Activated CD8-positive, alpha-beta T cell treated with anti-CD3 and anti-CD28 coated beads for 36 hours (primary cell): ENCODE measurements at places on chromosomes 11 and 22. TPM values are rescaled to one million over a fixed set of nuclear protein-coding genes. Genes with fewer than 3 reads are reported as not detected.
A peak's percentile ranks its signal among the peaks of the same experiment; 100 is the strongest.

DNA sequence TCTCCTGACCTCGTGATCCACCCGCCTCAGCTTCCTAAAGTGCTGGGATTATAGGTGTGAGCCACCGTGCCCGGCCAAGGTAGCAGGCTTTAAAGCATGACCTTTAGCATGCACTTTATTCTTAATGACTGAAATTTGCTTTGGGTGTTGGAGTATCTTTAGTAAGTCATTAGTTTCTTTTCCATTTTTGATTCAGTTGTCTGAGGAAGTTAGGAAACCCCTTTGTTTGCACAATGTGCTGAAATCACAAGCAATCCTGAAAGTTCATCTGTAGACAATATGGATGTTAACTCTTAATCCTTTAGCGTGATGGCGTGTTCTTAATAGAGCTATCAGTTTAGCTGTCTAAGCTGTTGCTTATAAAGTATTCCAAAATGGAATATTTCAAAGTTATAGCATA lies 16.8 kb downstream of the SDHD start:
- DNase-seq, result no peak

DNA sequence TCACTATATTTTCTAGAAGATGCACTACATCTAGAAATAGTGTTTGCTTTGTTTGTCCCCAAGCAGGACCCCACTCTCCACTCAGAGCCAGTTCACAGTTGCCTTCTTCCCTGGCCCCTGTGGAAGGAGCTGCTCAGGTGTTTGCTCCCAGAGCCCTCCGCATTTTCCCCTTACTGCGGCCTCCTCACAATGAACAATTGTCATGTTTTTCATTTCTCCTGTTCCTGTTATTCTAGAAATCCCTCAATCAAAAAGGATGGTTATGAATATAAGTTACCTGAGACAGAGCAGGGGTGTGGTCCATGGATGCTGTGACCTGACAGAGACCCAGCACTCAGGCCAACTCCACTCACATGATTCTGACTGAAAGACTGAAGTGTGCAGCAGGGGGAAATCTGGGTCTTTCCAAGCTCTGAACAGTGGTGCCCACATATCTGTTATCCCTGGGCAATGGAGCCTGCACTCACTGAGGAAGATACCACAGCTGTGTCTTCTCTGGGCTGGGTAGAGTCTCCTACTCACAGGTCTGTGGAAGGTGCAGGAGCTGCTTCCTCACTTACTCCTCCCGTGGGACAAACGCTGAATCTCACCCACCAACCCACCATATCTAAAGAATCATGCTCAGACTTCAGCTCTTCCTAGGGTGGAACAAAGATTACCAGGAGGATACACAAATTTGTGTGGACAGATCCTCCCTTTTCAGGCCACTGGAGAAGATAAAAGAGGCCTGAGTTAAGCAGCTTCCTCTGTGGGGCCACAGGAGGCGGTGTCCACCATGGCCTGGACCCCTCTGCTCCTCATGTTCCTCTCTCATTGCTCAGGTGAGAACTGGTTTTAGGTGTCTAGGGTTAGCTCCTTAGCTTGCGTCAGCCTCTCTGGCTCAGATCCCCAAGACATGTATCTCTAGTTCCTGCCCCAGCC lies 87.1 kb upstream of the TOP3B start:
- no peak for DNase-seq

GRCh38 chr11:45089251-45089650 lies 57.2 kb upstream of the PRDM11 start:
- no peak for DNase-seq

DNA sequence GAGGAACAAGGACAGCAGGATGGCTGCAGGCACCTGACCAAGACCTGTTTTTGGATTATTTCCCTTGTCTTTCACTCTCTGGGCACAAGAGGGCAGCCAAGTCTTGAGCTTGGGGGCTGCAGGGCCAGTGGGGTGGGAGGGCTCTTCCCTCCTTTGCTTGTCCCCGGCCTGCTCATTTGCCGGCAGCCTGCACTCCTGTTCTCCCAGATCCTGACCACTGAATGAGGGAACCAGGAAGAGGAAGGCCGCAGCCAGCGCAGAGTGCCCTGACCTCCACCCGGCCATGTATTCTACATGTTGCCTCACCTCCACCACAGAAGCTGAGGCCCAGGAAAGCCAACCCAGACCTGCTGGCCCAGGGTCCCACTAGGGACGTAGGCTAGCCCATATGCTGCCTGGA lies 15.5 kb upstream of the NNMT start:
- peak; percentile 37 for DNase-seq

DNA sequence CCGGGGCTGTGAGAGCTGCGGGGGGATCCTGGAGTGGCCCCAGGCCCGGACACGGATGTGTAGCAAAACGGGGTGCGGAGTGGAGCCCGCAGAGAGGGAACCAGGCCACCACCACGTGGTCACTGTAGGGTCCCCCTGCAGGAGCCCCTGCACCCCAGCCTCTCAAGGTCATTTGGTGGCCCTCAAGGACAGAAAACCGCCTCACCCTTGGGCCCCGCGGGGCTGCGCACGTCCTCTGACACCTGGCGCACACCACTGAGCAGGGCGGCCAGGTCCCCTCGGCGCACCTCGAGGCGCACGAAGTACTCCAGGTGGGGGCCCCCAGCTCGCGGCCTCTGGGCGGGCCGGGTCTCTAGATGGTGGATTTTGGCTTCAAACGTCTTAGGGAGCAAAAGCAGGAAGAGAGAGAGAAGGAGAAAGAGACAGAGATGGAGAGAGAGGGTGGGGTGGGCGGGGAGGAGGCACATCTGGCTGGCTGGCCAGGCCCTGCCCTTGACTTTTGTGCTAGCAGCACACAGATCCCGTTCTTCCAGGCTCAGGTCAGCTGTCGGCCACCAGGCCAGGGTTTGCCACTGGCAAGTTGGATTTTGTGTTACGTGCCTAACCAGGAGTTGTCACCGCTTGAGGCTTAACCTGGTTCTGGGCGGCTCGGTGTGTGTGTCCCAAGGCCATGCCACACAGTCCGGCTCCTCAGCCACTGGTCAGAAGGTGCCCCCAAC lies 3.2 kb downstream of the TH start:
- no peak for DNase-seq

DNA sequence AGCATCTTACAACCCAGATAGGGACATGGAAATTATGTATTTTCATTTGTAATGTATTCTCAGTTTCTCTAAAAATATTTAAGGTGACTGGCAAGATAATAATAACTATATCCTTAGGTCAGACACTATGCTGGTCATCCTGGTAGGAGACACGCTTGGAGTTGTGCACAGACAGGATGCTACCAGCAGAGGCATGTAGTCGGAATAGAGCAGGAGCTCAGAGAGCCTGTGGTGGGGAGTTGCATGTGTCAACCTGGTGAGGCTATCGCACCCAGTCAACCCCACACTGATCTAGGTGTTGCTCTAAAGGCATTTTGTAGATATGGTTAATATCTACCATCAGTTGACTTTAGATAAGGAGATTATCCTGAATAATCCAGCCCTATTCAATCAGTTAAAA lies 318.5 kb downstream of the MIAT start:
- DNase-seq, result no peak

- no peak for DNase-seq
Measured at GRCh38 chr11:125378571-125378970, 117.5 kb downstream of the FEZ1 start.

DNA sequence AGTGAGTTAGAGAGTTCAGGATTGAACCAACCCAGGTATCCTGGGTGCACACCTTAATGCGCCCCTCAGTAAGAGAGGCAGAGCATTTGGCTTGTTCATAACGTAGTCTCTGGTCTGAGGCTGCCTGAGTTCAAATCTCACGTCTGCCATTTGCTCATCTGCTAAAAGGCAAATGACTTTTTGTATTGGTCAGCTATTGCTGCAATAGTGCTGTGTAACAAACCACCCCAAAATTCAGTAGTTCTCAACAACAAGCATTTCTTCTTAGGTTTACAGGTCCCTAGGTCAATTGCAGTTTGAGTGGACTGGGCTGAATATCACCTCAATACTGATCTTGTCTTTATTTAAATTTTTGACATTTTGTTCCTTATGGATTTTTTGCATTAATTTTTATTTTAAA lies 18.1 kb downstream of the RASD2 start:
- no peak for DNase-seq

DNA sequence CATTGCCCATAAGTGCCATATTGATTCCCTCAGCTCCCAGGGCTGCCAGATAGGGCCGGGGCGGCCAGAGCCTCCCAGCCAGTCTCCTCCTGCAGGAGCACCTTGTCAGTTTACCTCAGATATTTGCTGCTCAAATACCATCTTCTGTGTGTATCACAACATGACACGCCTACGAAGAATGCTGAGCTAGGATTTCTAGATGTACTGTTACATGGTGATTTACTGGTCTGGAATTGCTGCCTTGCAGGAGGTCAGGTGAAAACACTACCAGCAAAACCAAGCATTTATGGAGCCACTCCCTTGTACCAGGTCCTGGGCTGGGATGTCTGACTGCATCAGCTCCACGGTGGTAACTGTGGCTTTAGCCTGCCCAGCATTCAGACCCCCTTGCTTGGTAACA lies 11.8 kb downstream of the MICAL3 start:
- DNase-seq, result no peak

GRCh38 chr11:94897330-94897768 lies 76.0 kb downstream of the CWC15 start:
- DNase-seq, result peak; percentile 69

GRCh38 chr11:100883830-100884229 lies 196.7 kb downstream of the ARHGAP42 start:
- DNase-seq, result no peak

DNA sequence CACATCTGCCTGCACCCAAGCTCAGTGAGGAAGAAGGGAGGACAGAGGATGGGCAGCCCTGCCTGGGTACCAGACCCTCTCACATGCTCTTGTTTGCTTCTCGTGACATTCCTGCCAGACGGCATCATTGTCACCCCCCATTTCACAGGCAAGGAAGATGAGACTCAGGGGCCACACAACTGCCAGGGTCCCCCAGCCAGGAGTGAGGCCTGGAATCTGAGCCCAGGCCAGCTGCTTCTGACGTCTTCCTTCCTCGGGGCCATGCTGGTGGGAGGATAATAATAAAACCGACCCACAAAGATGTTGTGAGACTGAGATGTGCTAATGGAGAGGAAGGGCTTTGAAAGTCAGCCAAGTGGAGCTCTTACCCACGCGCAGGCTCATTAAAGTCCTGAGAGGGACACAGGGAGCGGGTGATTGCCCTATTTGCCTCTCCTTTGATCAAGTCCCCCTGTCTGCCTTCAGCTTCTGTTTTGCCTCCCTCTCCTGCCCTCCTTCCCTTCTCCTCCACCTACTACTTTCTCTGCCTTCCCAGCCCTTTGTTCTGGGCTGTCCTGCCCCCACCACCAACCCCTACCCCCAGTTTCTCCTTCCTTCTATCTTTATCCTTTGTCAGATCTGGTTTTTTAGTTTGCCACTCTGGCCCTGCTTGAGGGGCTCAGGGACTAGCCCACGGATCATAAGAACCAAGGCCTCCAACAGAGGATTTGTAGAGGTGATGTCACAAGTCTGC lies 62.7 kb downstream of the MCM5 start:
- no peak for DNase-seq

DNA sequence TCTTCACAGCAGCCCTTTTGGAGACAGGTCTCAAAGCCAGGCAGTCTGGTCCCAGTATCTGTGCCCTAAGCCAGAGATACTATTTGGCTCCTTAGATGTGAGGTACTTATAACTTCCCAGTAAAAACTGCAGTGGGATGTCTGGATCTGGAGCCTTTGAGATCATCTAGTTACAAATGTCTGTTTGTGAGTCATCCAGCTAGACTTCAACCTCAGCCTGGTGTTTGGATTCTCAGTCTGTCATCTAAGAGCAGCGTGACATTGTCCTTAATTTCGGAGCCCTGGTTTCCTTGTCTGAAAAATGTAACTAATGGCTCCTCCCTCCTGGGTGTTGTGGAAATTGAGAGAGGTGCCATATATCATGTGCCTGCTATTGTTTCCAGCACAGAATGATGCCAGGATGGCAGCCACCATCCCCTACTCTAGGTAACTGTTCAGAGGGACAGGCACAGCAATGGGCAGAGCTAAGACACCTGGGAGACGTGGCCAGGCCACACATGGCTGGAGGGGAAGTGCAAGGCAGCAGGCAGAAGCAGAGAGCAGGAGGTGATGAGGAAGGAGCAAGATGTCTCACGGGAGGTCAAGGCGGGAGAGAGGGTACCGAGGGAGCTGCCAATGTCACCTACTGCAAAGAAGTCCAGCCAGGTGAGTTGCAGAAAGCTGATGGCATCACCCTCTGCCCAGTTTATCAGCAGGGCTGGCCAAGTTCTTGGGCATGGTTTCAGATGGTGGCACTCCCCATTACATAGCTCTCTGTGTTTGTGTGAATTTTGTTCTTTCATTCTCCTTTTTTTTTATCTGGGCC lies 20.6 kb upstream of the ST3GAL4 start:
- no peak for DNase-seq

GRCh38 chr11:69099180-69099579 lies 50.4 kb downstream of the TPCN2 start:
- DNase-seq, result no peak

DNA sequence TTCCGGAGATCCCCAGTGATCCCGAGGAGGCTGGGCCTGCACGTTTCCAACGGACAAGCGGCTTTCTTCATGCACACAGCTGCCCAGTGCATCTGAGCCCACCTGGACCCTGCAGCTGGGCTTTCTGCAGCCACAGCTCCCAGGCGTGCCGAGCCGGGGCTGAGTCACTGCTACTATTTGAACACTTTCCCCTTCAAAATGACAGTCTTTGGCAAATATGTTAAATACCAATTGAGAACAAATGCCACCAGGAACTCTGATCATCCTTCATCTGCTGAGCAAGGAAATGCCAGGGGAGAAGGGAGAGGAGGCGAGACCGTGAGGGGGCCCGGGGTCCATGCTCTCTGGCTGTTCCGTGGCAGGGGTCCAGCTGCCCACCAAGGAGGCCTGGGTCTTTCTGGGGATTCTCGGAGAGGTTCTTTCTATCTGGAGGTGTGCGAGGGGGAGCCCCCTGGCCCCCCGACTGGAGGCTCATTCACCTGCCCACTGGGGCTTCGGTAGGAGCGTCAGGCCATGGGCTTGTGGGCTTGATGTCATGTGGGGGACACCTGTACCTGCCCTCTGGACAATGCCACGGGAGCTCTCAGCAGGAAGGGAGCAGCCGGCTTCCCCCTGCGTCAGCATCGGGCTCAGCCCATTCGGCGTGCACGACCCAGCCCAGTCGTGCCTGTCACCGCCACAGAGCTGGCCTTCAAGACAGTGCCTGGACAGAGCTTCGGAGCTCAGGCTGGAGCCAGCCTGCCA lies 159.6 kb downstream of the CTTN start:
- no peak for DNase-seq

- no peak for DNase-seq
Measured at GRCh38 chr11:27873664-27874063, 173.4 kb upstream of the BDNF start.

- no peak for DNase-seq
Measured at GRCh38 chr11:35162745-35163144, 23.8 kb downstream of the CD44 start.

NAALAD2 gene
- not detected for total RNA-seq

MRGPRF gene
- not detected for total RNA-seq

BIRC3 gene
- 102 TPM for total RNA-seq

DNAJB13 gene
- not detected for total RNA-seq

STK33 gene
- 3.6 TPM for total RNA-seq

CBLIF gene
- not detected for total RNA-seq

BEST1 gene
- 0.83 TPM for total RNA-seq

WBP2NL gene
- total RNA-seq, result 0.43 TPM

A4GALT gene
- 0.38 TPM for total RNA-seq

OR51B5 gene
- not detected for total RNA-seq

MAJIN gene
- total RNA-seq, result not detected
